ENCODE measurements at places on chromosomes 5 and 9.

- DNase-seq: no peak
Observed at GRCh38 chr9:33651125-33651524, 127.1 kb downstream of the ANKRD18B start.

GRCh38 chr5:159552751-159553150 is 222.5 kb upstream of the IL12B start:
- no peak for DNase-seq

- no peak for DNase-seq
Observed at GRCh38 chr9:38023661-38024035, 45.4 kb downstream of the SHB start.

GRCh38 chr5:35031276-35031675 is 16.5 kb downstream of the AGXT2 start:
- no peak for DNase-seq

DNA sequence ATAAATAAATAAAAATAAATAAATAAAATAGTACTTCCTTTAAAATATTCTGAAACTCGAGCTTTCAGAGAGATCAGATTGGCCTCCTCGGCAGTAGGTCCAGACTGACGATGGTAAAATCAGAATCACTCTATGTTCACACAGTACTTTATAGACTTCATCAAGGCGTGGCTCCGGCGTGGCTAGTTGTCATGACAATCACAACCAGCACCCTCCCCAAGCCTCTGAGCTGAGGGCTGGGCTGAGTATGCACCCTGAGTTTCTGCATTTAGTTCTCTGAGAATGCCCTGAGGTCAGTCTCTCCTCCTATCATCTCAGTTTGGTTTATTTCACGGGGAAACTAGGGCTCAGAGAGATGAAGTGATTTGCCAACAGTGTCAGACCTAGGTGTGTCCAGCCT is 43.3 kb upstream of the BARHL1 start:
- DNase-seq: no peak

- DNase-seq: no peak
Observed at GRCh38 chr9:124078641-124079040, 67.1 kb downstream of the LHX2 start.

DNA sequence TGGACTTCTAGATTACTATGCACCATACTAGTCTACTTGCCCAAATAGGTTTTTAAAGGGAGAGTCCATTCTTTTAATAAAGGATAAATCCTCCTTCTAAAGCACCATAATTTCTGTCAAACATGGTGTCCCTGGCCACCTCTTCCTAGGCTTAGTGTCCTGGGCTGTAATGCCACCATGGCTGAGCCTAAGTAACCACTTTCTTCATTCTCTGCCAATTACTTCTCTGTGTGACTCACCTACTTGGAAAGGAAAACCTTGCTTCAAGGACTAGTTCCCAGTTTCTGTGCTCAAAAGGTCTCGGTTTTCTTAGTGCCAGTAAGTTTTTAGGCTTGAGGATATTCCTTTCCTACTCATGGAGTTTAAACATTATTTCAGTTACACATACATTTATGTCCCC is 273.4 kb downstream of the DENND1A start:
- no peak for DNase-seq

DNA sequence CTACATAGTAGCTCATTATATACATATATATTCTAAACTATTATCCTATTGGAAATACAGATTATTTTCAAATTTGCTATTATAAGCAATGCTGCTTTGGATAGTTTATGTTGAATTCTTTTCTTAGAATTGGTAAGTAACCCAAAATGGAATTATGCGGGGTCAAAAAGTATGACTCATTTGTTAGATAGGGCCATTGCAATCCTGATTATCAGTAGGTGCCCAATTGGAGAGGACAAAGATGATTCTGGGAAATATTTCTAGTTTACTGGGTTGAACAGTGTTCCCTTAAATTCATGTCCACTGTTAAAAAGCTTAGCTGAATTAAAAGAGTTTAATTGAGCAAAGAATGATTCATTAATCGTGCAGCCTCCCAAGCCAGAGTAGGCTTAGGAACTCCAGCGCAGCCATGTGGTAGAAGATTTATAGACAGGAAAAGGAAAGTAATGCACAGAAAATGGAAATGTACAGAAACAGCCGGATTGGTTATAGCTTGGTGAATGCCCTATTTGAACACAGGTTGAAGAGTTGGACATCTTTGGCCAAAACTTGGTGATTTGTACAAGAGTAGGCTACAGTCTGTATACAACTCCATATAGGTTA is 81.8 kb downstream of the GDNF start:
- no peak for DNase-seq

- no peak for DNase-seq
Observed at GRCh38 chr5:114471529-114471928, 109.7 kb downstream of the KCNN2 start.

DNA sequence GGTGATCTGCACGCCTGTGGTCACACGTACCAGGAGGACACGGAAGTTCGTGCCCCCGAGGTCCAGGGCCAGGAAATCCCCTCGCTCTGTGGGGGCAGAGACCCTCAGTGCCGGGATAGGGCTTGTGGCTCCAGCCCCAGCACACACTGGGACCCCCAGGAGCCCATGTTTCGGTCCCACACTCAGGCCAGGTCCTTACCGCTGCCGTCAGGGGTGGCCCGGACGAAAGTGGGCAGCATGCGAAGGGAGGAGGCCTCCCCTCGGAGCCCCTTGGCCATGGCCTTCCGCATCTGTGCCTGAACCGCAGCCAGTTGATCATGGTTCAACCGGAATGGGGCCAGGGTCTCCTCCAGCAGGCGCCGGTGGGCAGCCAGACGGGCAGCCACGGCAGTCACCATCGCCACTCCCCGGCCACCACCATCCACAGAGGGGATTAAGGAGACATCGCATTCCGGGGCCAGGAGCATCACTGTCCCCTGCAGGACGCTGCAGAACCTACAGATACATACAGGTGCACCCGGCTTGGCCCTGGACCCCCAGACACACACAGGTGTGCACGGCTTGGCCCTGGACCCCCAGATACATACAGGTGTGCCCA is 11.8 kb downstream of the HK3 start:
- DNase-seq: no peak

DNA sequence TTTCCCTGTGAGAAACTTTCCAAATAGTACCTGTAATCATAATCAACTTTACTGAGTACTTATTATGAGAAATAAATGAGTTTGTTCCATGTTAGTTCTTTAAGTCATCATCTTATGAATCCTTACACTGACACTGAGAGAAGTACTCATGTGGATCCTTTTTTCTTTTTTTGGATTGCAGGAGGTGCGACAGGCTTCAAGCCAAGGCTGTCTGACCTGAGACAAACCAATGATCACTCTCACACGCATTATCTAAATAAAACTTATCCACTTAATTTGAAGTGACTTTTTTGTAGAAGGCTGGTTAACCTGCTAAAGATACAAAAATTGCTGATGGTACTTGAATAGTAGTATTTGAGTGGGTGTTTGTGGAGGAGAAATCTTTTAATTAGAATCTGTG is 39.5 kb downstream of the JAKMIP2 start:
- no peak for DNase-seq

- DNase-seq: no peak
Observed at GRCh38 chr9:113929634-113930389, 53.7 kb downstream of the ZNF618 start.

- DNase-seq: no peak
Observed at GRCh38 chr9:1639166-1639565, 376.0 kb upstream of the SMARCA2 start.

GRCh38 chr9:125150349-125151245 is 7.3 kb upstream of the SCAI start:
- DNase-seq: no peak

DNA sequence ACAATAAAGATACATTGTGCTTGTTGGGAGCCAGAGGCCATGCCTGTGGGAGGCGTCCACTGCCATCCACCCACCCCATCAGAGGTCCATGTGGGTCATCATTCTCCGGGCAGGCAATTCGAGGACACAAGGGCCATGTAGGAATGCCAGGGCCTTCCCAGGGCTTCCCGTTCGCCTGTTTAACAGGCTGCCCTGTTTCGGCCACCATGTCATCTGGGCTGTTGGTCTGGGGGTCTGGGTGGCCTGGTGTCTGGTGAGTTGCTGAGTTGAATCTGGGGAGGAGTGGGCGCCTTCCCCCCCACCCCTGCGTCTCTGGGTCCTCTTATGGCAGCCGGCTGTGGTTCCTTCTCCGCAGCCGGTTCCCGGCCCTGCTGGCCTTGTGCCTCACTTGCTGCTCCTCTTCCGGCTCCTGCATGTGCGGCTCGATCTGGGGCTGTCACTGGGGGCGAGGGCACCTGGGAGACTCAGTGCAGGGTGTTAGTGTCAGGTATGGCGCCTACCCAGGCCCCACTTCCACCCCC is 117.4 kb downstream of the WNK2 start:
- DNase-seq: no peak

- DNase-seq: no peak
Observed at GRCh38 chr5:133723651-133724366, 111.5 kb upstream of the FSTL4 start.

DNA sequence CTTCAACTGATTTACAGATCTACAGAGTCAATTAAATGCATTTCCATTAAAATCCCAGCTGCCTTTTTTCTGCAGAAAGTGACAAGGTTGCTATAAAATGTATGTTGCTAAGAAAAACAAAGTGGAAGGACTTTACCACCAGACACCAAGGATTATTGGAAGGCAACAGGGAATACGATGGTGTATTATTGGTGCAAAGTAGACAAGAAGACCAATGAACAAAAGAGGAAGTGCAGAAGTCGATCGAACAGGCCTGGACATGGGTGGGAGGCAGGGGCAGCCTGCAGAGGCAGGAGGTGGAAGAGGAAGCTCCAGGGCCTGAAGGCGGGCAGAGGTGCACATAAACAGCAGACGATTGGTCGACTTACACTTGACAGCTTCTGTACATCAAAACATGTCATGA is 10.6 kb upstream of the SLC6A19 start:
- no peak for DNase-seq

- no peak for DNase-seq
Observed at GRCh38 chr5:171295801-171296200, 13.2 kb upstream of the TLX3 start.

- DNase-seq: no peak
Observed at GRCh38 chr5:180519098-180519497, 24.9 kb downstream of the CNOT6 start.

DNA sequence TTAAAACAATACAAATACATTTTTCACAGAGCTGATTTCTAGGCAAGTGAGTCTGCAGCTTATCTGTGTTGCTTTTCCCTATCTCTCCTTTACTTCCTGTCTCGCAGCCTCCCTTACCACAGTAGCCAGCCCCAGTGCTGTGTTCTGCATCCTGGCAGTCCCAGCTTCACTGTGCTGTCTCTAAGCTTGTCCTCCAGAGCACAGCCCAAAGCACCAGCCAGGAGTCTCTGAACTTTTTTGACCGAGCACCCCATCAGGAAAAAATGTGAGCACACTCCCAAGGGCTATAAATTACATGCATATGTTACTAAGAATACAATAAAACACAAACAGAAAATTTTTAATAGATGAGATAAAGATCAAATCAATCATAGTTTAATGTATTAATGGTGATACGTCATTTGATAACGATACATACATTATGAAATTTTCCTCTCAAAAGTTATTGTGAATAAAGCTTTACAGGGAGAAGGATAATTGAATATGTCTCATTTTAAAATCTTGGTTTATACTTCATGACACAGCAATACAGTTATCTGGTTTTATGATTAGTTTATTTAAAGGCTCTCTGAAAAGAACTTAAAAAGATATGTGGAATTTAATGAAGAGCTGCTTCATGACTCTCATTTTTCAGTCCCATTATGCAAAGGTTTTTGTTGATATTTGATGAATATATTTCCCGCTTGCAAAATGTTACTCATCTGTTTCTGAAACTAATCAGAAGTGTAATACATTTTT is 7.3 kb upstream of the RHOBTB3 start:
- no peak for DNase-seq

DNA sequence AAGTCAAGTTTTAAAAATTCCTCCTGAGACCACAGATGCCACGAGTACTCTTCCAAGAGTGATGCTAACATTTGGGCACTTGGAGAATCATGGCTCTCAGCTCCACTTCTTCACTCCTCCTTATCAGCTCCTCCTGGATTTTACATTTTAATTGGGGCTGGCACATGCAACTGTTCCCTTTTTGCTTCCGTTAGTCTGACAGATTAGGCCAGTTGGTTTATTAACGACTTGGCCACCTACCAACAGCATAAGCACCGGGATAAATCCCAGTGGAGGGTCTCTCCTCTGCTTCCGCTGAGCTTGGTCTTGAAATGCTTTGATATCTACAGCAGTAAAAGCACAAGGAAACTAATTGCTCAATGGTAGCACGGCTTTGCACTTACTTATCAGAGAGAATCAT is 134.6 kb upstream of the RASEF start:
- DNase-seq: no peak

- DNase-seq: no peak
Observed at GRCh38 chr5:79754865-79755555, 65.4 kb downstream of the CMYA5 start.

DNA sequence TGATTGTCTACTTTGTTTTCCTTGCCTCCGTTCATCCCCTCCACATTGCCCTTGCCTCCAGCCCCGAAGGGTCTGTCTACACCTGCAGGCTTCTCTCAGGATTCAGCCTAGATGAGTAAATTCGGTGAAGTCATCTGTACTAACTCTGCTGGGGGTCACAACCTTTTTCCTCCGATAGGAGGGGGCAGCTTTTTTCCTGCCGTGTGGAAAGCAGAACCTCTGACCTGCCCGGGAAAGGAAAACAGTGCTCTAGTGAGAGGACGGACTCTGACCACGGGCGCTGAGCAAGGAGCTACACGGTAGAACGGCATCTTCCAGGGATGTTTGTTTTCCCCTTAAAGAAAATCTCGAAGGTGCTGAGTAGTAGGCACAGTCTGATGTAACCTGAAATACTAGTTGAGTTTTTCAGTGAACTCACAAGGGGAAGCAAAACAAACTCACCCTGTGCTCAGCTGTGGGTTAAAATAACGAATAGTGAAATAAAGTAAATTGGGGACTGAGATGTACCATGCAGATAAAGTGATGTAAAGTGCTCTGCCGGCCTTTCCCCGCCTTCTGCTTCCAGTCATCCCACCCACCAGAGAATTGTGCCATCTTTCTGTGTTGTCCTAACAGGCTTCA is 281.8 kb downstream of the AOPEP start:
- DNase-seq: no peak

GRCh38 chr9:93650448-93650847 is 74.1 kb downstream of the PHF2 start:
- DNase-seq: no peak

GRCh38 chr9:100884518-100884917 is 144.0 kb upstream of the PLPPR1 start:
- DNase-seq: no peak

DNA sequence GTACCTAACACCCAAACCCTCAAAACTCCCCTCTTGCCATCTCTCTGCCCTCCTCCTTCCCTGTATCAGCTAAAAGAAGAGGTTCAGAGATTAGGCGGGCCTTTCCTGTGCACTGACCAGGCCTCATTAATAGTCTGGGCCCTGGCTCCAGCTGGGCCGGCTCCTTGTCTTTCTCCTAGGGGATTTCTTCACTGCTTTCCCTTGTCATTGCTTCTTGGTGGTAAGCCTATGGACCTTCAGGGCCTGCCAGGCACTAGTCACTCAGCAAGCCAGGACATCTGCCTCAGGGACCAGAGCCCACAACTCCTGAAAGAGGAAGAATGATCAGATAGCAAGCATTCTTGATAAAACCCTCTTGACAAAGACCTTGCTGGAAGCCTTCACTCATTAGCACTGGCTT is 50.9 kb downstream of the MRRF start:
- DNase-seq: no peak

GRCh38 chr5:120140501-120140900 is 323.6 kb upstream of the PRR16 start:
- no peak for DNase-seq

GRCh38 chr9:129929496-129930125 is 94.4 kb downstream of the USP20 start:
- DNase-seq: no peak

- DNase-seq: no peak
Observed at GRCh38 chr5:9712911-9713310, 82.8 kb upstream of the TAS2R1 start.

Data from NCI-H187 treated with DMSO at 0.1 percent for 48 hours (cell line).